Activated CD4-positive, alpha-beta memory T cell treated with anti-CD3 and anti-CD28 coated beads, Interleukin-2, amount 10 ng/mL, durations not matched to agents 7 days and 5 days (primary cell): ENCODE measurements at places on chromosomes 6 and 20. TPM values are rescaled to one million over a fixed set of nuclear protein-coding genes. Genes with fewer than 3 reads are reported as not detected.

GRCh38 chr6:3240595-3240994, 13.1 kb upstream of the TUBB2B start:
- no peak overlapping the region for H3K4me3 ChIP-seq
- DNase-seq = no peak
- no peaks in the 10 kb centered on the region for H3K4me1 ChIP-seq

DNA sequence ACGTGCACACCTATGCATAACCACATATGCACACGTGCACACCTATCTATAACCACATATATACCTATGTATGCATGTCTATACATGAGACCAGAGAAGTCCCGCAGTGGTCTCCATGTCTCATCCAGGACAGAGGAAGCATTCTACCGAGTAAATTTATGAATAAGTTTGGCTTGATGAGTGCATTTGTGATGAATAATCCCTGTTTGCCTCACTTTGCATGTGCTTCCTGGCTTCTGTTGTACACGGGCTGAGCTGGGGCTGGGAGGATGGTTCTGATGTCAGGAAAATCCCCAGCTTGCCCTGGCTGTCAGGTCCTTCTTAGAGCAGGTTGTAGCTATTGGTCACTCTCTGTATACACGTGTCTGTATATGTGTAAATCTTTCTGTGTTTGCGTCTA, 157.6 kb upstream of the RPS6KA2 start:
- DNase-seq = no peak
- H3K27ac ChIP-seq = no peak overlapping the region
- no peak overlapping the region for H3K4me3 ChIP-seq
- no peaks in the 10 kb centered on the region for H3K27me3 ChIP-seq

DNA sequence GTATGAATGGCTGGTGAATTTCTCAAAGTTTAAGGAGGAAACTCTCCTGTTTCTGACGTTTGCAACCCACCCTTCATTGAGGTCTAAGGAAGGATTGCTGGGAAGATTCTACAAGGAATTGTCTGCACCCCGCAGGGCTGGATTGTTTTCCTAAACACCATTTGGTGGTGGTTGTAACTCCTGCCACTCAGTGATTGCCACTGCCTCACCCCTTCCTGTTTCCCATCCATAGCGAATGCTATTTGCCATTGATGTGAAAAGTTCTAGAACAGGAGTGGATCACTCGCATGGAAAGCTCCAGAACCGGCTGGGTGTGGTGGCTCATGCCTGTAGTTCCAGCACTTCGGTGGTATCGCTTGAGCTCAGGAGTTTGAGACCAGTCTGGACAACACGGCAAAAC, 8.7 kb upstream of the DSP start:
- no peak overlapping the region for H3K27ac ChIP-seq
- no peaks in the 10 kb centered on the region for H3K36me3 ChIP-seq
- H3K4me3 ChIP-seq = no peak overlapping the region
- no peaks in the 10 kb centered on the region for H3K4me1 ChIP-seq
- peaks cover 47% of the 10 kb centered on the region for H3K27me3 ChIP-seq
- no peak for DNase-seq

- H3K27ac ChIP-seq = no peak overlapping the region
- no peak overlapping the region for H3K4me3 ChIP-seq
- no peak for DNase-seq
- no peaks in the 10 kb centered on the region for H3K4me1 ChIP-seq
Observed at GRCh38 chr6:114650891-114651290, 308.1 kb upstream of the HS3ST5 start.

GRCh38 chr20:63366390-63367365, 5.5 kb upstream of the CHRNA4 start:
- no peaks in the 10 kb centered on the region for H3K4me1 ChIP-seq
- no peaks in the 10 kb centered on the region for H3K36me3 ChIP-seq
- DNase-seq = no peak
- H3K27ac ChIP-seq = no peak overlapping the region
- peaks cover 6% of the 10 kb centered on the region for H3K27me3 ChIP-seq

GRCh38 chr6:1226277-1227099, 85.4 kb upstream of the FOXQ1 start:
- DNase-seq = no peak
- no peak overlapping the region for H3K4me3 ChIP-seq
- H3K36me3 ChIP-seq = no peaks in the 10 kb centered on the region
- H3K27ac ChIP-seq = no peak overlapping the region
- no peaks in the 10 kb centered on the region for H3K4me1 ChIP-seq
- no peaks in the 10 kb centered on the region for H3K27me3 ChIP-seq

SLC35F1 gene
- total RNA-seq = 0.05 TPM

OPRL1 gene
- 1.6 TPM for total RNA-seq
